ENCODE measurements at places on chromosomes 12 and 14.

DNA sequence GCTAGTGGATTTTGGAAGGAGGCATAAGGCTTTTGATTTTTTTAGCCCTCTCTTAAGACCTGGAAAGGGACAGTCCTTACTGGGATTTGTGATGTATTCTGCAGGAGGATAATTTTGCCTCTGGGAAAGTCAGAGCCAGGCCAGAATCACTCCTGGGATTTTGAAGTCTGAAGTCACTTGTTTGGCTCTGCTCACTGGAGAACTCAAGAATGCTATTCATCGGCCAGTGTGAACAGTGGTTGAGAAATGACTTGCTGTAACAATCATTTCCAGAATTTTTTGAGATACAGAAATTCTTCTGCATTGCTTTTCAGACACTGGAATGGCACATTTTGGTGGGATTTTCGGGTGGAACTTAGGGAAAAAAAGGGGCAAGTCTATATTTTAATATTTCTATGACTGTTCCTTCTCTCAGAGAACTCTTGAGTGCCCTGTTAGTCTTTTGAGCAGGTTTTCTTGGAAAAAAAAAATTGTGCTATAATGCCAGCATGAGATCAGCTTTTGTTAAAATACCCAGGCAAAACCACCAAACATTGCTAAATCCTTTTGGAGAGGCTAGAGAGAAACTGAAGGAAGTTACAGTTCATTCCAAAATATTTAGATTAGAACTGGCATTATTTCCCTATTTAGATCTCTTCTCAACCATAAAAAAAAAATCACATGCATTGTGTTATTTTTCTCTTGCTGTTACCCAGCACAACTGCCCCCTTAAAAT is 26.1 kb upstream of the BHLHE41 start:
- no peak for DNase-seq

- DNase-seq, result no peak
These were observed 48.5 kb upstream of the CSRP2 start for GRCh38 chr12:76927170-76927784.

- DNase-seq, result no peak
These were observed 1.4 kb upstream of the KCNK13 start for GRCh38 chr14:90060312-90060964.

- no peak for DNase-seq
These were observed 16.7 kb downstream of the TBC1D30 start for GRCh38 chr12:64840949-64841717.

GRCh38 chr14:59890676-59891075 is 20.1 kb upstream of the RTN1 start:
- no peak for DNase-seq

GRCh38 chr12:96099986-96100385 is 64.6 kb upstream of the LTA4H start:
- no peak for DNase-seq

DNA sequence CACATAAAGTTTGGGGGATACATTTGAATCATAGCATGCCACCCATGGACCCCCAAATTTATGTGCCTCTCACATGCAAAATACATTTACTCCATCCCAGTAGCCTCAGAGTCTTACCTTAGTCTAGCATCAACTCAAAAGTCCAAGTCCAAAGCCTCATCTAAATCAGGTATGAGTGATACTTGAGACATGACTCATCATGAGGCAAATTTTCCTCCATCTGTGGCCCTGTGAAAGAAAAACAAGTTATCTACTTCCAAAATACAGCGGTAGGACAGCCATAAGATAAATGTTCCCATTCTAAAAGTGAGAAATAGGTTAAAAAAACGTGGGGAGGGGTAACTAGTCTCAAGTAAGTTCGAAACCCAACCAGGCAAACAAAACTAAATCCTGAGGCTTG is 444.2 kb downstream of the SNAPC1 start:
- no peak for DNase-seq

DNA sequence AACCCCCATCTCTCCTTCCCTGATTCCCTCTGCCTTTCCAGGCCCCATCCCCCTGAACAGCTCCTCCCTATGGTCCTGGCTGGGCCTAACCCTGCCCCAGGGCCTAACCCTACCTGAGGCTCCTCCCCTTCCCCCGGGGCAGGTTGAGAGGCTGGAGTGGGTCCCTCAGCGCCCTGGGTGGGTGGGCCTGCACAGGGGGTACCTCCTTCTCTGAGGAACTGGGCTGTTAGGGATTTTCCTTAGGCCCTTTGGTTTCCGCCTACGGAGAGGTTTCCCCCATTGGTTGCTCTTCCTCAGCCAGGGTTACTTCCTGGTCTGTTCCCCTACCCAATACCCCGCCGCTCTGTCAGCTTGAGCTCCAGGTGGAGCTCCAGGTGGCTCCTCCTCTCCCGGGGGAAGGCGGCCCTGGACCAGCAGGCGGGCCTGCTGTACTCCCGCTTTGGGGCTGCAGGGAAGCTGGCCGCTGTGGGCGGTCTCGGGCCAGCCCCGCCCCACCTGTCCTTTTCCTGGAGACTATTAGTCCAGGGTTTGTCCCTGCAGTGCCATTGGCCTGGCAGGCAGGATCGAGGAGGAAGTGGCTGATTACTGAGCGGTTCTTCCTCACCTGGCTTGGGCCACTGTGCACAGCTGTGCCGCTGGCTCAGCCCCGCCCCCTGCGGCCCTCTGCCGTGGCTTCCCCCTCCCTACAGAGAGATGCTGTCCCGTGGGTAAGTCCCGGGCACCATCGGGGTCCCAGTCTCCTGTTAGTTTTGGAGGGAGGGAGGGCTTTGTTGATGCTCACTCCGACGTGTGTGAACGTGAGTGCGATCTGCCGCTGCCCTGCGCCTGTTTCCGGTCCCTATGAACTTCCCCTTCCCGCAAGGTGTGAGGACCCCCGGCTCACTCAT is 2.5 kb downstream of the C12orf57 start:
- DNase-seq, result no peak

DNA sequence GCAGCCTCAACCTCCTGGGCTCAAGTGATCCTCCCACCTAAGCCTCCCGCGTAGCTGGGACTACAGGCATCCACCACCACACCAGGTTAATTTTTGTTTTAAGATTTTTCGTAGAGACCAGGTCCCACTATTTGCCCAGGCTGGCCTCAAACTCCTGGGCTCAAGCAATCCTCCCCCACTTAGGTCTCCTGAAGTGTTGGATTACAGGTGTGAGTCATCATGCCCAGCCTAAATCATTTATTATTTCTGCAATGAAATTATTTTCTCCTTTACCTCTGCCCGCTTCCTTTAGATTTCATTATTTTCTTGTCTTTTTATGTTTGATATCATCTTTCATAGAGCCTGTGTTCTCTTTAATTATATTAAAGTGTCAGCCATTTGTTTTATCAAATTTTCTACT is 165.2 kb upstream of the OTX2 start:
- DNase-seq, result no peak

- no peak for DNase-seq
These were observed 334.0 kb upstream of the PRICKLE1 start for GRCh38 chr12:42923583-42923982.

DNA sequence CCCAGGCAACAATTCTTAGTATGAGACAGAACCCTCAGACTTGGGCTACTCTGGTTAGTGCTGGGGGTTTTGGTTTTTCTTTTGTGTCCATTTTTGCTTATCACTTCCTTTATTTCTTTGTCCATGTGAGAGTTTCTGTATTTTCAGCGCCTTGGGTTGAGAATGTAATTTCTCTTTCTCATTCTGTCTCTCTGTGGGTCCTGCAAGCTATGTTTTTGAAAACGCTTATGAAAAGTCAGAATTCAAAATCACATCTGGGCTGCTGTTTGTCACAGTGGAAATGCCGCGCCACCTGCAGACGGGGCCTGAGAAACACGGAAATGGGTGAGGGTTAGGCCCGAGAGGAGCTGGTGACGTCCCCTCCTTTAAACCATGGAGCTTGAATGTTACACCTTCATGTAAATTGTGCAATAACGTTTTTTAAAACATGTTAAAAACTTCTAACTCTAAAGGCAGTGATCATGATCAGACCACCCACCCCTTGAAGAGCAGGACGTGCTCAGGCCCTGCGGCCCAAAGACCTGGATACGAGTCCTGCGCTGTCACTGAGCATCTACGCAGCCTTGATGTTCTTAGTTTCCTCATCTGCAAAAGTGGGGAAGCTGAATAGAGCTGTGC is 26.1 kb downstream of the JDP2 start:
- no peak for DNase-seq

DNA sequence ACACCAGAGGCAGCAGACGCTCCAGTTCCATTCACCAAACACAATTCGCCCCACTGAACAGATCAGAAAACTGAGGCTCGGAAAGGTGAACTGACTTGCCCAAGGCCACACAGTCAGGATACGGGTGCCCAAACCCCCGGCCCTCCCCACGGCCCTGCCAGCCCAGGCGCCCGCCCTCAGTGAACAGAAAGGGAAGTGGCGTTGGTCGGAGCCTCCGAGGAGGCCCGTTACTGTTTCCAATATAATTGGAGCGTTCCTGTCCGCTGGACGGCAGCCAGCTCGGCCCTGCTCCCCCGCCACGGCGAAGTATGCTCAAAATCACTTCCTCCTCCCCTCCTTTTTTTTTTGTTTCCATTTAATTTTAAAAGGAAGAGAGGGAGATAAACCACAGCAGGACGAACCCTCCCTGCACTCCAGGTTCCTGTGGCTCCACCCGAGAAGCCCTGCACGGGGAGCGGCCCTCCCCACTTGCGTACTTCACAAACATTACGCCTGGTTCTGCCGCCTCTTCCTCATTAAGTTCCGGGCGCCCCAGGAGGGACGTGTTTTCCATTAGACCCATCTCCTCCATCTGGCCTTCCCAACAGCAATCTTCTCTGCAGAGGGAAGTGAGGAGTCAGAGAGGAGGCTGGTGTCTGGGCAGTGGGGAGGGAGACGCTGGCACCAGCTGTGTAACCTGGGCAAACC is 61.1 kb downstream of the NCOR2 start:
- DNase-seq, result no peak

DNA sequence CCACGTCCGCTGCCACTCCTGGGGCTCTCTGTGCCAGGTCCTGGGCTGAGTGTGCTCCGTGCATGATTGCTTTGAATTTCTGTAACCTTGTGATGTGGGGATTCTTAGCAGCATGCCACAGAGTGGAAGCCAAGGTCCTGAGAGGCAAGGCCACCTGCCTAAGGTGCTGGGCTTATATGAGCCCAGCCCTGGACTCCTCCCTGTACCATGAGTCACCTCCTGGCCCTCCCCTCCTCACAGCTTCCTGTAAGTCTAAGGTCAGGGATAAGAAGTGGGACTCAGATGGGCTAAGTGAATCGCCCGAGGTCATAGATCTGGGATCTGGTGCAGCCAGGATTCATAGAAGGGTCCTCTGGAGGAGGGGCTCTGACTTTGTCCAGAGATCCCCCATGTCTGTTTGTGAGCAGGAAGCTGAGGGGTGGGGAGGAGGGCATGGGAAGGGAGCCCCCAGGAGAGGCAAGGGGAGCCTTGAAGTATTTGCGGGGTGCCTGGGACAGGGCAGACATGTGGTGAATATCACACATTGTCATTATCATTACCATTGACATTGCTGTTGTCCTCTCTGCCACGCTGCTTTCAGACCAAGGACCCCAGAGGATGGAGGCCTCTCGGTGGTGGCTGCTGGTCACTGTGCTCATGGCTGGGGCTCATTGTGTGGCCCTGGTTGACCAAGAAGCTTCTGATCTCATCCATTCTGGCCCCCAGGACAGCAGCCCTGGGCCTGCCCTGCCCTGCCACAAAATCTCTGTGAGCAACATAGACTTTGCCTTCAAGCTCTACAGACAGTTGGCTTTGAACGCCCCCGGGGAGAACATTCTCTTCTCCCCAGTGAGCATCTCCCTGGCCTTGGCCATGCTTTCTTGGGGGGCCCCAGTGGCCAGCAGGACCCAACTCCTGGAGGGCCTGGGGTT is 28.8 kb downstream of the SERPINA3 start:
- no peak for DNase-seq

GRCh38 chr12:88960213-88960878 is 380.1 kb upstream of the KITLG start:
- no peak for DNase-seq

- DNase-seq, result no peak
These were observed 86.2 kb upstream of the TMTC1 start for GRCh38 chr12:29869946-29870345.

DNA sequence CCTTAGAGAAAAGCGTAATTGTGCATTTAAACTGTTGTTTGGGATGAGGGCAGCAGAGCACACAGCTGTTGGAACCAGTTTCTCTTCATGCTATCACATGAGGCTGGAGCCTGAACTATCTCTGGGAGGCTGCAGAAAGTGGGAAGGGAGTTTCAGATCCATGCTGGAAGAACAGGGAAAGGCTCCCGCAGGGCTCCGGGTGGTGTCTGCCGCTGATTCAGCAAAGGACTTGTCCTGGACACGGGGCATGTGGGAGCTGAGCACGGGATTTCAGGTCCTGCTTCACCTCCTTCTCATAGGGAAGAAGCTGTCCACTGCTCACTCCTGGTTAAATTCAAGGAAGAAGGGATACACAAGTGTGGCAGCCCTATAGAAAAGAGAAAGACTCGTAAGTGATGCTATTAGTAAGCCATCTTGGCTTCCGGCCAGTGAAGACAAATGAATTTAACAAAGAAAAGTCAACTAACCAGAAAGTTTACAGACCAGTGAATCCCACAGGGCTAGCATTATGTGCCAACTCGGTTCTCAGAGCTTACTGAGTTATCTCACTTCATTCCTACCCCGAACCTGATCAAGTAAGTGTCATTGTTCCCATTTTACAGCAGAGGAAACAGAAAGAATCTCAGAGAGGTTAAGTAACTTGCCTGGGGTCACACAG is 6.7 kb upstream of the FZD10 start:
- DNase-seq, result no peak

GRCh38 chr12:12180575-12180974 is 86.3 kb downstream of the LRP6 start:
- DNase-seq, result no peak

- DNase-seq, result no peak
These were observed 27.1 kb downstream of the FAM222A start for GRCh38 chr12:109740694-109741245.

- no peak for DNase-seq
These were observed 387.8 kb downstream of the FLRT2 start for GRCh38 chr14:85917716-85918115.

DNA sequence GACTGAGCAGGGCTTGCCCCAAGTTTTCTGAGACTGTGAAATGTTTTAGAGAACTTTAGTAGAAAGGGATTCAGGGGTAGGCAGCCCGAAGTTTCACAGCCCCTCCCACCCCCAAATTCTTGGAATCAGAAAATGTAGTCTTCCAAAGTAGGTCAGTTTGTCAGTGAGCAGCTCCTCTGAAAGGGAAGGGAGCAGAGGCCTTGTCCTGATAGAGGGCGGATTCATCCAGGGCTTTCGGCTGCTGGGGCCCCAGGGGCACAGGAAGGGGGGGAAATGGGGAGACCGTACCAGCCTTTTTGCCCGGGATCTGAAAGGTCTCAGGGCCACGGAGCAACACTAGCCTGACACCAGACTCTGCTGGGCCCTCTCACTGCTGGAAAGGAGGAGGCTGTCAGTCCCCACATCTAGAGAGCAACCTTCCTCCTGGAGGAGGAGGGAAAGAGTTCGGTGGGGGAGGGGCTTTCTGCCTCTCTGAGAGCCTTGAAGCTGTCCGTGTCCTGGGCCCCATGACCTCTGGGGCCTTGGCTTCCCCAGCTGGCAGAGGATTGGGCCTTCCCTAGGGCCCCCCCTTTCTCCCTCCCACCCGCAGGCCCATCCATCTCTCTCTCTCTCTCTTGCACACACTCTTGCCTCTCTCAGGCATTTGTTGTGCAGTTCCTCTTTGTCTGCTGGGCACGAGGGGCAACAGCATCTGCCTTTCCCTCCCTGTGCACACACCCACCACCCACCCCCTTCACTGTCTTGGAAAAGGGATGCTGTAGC is at the start of gene IKZF4:
IKZF4 (plus strand) TSS at position 621 of the 762 bp plus-strand sequence. CDS start 451 bp downstream, outside the sequence.
- no peak for DNase-seq

GRCh38 chr12:89453121-89453978 is 71.2 kb downstream of the GALNT4 start:
- DNase-seq, result no peak

GRCh38 chr12:69508091-69508490 is 37.9 kb downstream of the FRS2 start:
- DNase-seq, result no peak
